ENCODE measurements at places on chromosomes 2 and 18. TPM values are rescaled to one million over a fixed set of nuclear protein-coding genes. Genes with fewer than 3 reads are reported as not detected.

The PGAP1 gene
- total RNA-seq = 133 TPM

The NTSR2 gene
- total RNA-seq = 4.2 TPM

The FEV gene
- not detected for total RNA-seq

The REG1B gene
- not detected for total RNA-seq

The RGPD8 gene
- 42.9 TPM for total RNA-seq

The CDH2 gene
- total RNA-seq = 216 TPM

The MROH2A gene
- total RNA-seq = under 0.01 TPM

The MERTK gene
- total RNA-seq = 9.7 TPM
